Amniotic stem cell (primary cell): ENCODE measurements at places on chromosomes 4 and X.

- DNase-seq: peak; percentile 2
These were observed 2.2 kb upstream of the MID2 start for GRCh38 chrX:107823456-107823855.

DNA sequence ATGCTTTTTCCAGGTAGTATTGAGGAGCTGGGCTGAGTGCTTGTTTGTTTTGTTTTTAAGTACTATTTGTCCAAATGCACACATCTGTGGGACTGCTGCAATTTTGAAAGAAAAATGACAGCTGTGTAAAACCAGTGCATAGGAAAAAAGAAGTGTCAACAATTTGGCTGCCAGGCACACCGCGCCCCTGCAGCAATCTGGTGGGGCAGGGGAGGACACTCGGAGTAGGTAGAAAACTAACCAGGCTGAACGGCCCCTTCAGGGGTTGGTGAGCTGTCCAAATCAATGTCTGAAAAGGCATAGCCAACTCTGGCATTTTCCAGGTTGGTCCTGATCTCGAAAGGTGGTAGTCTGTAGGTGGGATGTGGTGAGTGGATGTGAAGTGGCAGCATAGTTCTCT lies 1.1 kb downstream of the LDOC1 start:
- DNase-seq: no peak

DNA sequence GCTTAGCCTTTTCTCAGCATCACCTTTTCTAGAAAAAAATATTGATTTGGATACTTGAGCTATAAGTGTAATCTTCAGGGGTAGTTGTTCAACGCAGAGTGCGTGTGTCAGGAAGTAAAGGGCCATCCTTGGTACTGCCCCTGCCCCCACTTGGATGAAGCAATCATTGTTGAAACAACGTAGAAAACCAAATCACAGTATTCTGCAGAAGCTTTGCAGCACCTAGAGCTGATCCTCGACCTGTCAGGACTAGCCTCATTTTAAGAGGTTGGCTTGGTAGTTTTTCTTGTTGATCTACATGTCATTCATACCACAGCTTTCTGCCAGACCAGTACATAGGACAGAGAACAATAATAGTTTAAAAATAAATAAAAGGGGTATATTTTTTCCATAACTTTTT lies 65.3 kb upstream of the MYOZ2 start:
- no peak for DNase-seq

GRCh38 chr4:57124145-57124544 lies 14.0 kb upstream of the IGFBP7 start:
- DNase-seq: no peak

GRCh38 chrX:74514384-74514783 lies 93.1 kb downstream of the SLC16A2 start:
- DNase-seq: no peak

DNA sequence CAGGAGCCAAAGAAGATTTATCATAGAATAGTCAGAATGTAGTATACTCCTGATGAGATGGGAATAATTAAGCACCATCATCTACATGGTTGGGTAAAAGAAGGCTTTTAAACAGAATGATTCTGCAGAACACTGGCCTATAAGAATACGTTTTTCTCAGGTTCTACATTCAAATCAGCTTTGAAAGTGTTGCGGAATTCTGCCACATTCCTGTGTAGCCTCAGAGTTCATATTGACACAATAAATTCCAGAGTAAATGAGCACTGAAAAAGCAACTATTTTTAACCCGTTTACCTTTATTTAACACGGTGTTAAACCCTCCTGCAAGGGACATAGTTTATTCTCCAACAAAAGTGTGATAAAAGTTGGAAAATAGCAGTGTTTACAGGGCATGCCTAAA lies 950.2 kb upstream of the SLIT2 start:
- no peak for DNase-seq

DNA sequence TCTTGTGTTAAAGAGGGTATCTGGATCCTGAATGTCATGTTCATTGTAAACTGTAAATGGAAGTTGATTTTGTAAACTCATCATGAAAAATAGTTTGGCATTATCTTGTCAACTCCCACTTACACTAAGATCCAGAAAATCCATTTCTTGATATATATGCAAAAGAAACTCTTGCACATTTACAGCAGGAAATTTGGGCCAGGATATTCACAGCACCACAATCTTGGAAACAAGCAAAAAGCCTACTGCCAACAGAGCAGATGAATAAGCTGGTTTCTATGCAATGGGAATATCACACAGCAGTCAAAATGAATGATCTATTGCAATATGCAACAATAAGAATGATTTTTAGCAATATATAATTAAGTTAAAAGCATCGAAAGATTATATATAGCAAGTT lies 8.6 kb downstream of the GABRA4 start:
- DNase-seq: no peak

DNA sequence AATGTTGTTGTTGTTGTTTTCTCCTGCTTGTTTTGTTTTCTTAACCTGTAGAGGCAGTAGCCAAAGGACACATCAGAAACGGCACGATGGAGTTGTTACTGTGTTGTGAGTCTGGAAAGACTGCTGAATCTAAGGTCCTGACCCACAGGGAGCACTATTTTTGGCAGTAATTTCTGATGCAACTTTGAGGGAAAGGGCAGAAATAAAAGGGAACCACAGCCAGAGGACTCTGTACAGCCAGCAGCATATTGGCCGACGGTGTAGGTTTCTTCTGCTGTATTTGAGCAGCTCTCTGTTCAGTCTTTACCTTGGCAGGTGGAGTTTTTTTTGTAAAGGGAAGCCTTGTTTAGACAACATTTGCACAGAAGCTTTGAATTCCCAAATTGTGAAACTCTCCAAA lies 203.0 kb upstream of the GPR101 start:
- DNase-seq: no peak

GRCh38 chr4:8769645-8770517 lies 101.8 kb downstream of the HMX1 start:
- DNase-seq: no peak

GRCh38 chrX:118286066-118286762 lies 59.7 kb upstream of the WDR44 start:
- no peak for DNase-seq

- DNase-seq: no peak
These were observed 303.7 kb upstream of the MAGEB2 start for GRCh38 chrX:29911673-29912072.

- no peak for DNase-seq
These were observed 25.7 kb downstream of the SEPTIN6 start for GRCh38 chrX:119667111-119667878.

- DNase-seq: peak; percentile 51
These were observed 294.0 kb downstream of the CAMK2D start for GRCh38 chr4:113467581-113467980.

- no peak for DNase-seq
These were observed 125.8 kb upstream of the RXFP1 start for GRCh38 chr4:158395889-158396288.

GRCh38 chrX:344371-344901 lies 25.8 kb upstream of the GTPBP6 start:
- DNase-seq: no peak

DNA sequence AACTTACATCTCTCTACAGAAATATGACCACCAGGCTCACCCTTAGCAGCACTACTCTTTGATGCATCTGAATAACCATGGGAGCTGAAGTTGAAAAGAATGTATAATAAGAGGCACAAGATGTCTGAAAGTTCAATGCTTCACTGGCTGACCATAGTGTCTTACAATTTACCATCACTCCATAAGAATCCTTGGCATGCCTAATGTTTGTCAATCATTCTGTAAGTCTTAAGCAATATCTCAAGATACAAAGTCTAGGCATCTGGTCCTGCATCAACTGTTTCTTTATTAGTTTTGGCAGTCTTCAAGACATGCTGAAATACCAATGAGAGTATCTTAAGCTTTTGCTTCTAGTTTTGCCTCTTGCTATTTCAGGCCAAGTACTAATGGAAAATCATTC lies 755.5 kb downstream of the STIM2 start:
- DNase-seq: no peak

- no peak for DNase-seq
These were observed 190.6 kb upstream of the LNX1 start for GRCh38 chr4:53781629-53782457.

DNA sequence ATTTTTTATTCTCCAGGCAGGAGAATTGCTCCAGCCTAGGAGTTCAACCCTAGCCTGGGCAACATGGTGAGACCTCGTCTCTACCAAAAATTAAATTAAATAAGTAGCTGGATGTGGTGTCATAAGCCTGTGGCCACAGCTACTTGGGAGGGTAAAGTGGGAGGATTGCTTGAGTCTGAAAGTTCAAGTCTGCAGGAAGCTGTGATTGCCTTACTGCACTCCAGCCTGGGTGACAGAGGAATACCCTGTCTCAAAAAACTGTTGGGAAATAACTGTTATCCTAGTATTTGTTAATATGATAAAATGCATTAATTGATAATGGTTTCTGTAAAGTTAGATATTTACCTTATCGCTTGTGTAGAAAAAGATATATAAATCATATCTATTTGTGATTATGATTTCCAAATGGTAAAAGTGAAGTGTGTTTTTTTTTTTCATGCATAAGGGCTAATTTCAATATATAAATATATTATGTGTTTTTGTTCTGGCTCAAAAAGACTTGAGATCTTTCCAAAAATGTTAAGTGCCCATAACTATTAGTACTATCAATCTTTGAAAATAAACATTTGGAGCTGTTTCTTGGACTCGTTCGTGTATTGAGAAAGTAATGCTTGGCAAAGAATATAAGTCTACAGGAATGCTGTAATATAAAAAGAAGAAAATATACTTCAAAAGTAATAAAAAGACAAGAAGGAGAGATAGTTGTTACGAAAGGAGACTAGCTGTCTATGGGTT lies 396.6 kb downstream of the ADGRL3 start:
- no peak for DNase-seq

GRCh38 chr4:101643186-101643837 lies 147.2 kb upstream of the BANK1 start:
- no peak for DNase-seq

DNA sequence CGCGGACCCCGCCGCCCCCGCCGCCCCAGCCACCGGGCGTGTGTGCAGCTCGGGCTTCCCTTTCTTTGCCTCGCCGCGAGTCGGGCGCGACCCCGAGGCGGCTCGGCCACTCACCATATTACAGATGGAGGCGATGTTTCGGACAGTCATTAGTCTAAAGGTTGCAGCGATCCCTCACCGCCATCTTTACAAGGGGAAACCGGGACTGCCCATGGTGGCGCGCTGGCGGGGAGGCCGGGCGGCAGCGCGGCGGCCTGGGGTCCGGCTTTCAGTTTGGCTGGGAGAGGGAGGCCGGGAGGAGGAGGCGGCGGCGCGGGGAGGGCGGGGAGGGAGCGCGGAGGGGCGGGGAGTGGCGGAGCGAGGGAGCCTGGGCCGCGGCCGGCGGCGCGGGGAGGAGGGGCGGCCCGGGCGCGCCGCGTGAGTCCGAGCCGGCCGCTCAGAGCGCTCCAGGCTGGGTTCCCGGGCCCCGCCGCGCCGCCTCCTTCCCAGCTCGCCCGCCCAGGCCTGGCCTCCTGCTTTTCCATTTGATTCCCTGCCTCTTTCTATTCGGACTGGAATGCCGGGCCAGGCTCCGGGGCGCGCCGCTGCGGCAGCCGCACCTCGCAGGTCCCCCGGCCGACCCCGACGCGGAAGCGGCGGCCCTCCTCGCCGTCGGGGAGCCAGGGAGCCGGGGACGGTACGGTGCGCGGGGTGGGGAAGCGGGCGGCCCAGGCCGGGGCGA lies at the start of gene USP46:
USP46 (minus strand) TSS at position 301 of the 721 bp plus-strand sequence; CDS start at position 150, 151 bp downstream.
- peak; percentile 70 for DNase-seq

GRCh38 chr4:10962246-10962645 lies 277.7 kb upstream of the CLNK start:
- DNase-seq: no peak

GRCh38 chr4:94251094-94251493 lies 43.4 kb downstream of the SMARCAD1 start:
- DNase-seq: no peak

DNA sequence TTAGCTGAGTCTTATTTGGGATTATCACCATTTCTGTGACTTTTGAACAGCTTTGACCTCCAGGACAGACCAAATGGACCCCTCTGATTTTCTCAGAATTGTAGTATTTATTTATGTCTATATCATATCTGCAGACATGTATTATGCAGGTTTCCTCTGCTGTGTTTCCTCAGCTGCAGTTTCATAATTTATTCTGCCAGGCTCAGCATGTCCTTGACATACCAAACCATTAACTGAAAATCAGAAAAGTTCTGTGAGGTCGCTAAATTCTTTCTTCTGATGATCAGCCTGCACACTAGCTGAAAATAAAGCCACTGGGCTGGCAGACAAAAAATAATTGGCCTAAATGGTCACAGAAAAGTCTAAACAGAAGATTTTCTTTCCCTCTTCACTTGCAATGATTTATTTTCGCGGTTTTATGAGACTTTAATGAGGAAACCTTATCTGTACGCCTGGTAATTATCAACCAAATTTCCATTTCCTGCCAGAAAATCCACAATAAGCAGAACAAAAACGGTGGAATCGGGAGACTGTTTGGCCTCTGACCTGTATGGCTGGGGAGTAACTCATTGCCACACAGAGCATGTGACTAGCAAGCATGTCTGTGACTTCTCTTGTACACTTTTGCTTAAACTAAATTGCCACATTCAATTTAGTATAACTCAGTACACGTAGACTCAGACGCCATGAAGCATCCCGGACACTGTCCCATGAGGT lies 150.9 kb downstream of the ENPP6 start:
- DNase-seq: no peak

DNA sequence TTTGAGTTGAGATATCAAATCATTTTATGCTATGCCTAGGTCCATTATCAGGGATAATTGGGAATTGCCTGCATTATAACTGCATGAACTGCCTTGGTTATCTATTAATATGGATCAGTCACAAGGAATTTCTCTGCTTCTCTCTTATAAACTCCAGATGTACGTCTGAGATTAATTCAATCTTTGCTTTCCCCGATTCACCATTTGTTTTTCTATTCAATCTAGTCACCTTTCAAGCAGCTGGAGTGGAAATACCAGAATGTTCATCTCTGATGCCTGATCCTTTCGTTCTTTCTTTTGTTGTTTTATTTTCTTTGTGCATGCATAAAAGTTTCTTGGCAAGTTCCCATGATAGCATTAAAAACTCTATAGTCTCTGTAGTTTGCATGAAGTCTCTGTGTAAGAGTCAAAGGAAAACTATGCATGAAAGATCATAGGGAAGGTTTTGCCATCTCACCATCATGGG lies 22.6 kb downstream of the SYNPO2 start:
- DNase-seq: peak; percentile 16

GRCh38 chr4:119103263-119103662 lies 32.4 kb upstream of the MYOZ2 start:
- DNase-seq: peak; percentile 89
